ENCODE measurements at places on chromosomes 5 and 9.

DNA sequence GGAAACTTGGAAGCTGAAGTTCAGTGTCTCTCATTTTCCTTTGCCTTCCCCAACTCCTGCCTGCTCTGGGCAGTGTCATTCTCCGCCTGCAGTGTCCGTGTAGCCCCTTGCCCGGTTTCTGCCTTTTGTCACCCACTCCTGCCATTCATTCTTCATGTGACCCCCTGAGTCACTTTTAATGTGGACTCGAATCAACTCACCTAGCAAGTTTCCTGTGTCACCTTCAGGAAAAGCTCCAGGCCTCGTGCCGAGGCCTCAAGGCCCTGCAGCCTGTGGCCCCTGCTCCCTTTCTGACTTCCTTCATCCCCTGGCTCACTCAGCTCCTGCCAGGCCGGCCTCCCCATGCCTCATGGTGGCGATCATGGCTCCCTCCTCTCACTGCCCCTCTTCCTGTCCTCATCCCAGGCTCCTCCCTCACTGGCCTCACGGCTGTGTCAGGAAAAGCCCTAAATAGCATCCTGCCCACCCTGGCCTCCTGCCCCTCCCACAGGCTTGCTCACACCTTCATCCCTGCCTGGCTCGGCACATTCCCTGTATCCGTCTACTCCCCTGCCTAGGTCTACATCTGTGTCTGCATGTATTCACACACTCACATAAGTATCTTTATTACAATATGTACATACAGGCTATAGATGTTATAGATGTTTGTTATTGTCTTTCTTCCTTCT, 294.9 kb downstream of the MED10 start:
- DNase-seq = no peak

- no peak for DNase-seq
Measured at GRCh38 chr9:80522465-80522864, 950.7 kb downstream of the TLE4 start.

GRCh38 chr9:87618931-87619330, 107.0 kb upstream of the CTSL start:
- no peak for DNase-seq

DNA sequence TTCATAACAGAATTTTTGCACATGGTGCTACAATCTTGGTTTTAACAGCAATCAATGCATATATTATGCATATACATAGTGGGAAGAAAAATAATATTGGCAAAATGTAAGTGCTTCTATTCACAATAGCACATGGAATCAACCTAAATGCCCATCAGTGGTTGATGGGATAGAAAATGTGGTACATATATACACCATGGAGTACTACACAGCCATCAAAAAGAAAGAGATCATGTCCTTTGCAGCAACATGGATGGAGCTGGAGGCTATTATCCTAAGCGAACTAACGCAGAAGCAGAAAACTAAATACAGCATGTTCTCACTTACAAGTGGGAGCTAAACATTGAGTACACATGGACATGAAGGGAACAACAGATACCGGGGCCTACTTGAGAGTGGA, 37.2 kb upstream of the TLX3 start:
- DNase-seq = no peak

- peak; percentile 75 for DNase-seq
Measured at GRCh38 chr5:82074950-82075349, 103.1 kb downstream of the ATG10 start.

GRCh38 chr9:122342323-122343050, 28.3 kb upstream of the PTGS1 start:
- DNase-seq = no peak

DNA sequence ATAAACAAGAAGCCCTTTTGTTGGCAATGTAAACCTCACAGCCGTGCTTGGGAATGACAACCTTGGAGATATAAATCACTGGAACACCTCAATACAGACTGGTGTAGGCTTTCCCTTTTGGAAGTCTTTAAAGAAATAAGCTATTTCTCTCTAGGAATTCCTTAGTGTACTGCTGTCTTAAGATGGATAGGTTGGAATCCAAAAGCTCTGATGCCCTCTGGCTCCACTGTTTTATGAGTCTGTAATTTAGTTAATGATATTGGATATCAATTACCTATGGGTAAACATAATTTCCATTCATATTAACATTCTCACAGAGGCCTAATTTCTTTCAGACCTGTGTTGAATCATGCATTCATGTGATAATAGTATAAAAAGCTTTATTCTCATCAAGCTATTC, 435.9 kb upstream of the MPDZ start:
- DNase-seq = no peak

DNA sequence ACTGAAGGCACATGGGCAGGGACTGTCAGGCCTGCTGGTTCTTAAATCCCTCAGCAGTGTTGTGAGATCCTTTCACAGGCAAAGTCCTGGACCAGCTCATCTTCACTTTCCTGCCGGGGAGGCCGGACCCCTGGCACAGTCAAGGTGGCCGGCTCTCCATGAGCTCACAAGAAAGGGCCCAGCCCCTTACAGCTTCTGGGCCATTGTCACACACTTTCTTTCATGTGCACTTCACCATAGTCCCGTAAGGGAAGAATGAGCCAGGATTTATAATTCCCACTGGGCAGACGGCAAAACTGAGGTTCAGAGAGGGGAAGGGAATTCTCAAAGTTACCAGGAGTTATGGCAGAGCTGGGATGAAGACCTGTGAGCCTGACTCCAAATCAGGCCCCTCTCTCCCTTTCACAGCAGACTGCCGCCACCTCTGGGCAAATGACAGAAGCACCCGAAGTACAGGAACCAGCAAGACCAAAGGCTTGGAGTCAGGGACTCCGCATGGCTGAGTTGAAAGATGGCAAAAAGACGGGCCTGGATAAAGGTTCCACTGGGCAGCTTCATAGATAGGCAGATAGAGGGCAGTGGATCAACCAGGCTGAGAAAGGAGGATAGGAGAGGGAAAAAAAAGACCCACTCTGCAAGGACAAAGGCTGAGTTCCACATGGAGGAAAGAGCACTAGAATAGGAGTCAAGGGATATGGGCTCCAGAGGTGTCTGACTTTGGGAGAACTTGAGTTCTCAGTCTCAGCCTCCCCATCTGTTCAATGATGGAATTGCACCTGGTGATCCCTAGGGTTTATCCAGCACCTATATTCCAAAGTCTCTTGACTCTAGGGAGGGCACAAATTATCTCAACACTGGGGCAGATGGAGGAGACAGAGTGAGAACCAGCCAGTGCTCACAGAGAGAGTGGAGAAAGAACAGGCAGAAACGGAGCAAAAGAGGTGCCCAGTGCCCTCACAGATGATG, 128.7 kb downstream of the PAX5 start:
- no peak for DNase-seq

- no peak for DNase-seq
Measured at GRCh38 chr5:80930940-80931339, 29.2 kb upstream of the RASGRF2 start.

- no peak for DNase-seq
Measured at GRCh38 chr9:81473708-81474107, 215.6 kb downstream of the TLE1 start.

GRCh38 chr9:20781092-20781491, 97.0 kb downstream of the FOCAD start:
- DNase-seq = no peak

- DNase-seq = no peak
Measured at GRCh38 chr5:121726991-121727390, 124.7 kb upstream of the FTMT start.

DNA sequence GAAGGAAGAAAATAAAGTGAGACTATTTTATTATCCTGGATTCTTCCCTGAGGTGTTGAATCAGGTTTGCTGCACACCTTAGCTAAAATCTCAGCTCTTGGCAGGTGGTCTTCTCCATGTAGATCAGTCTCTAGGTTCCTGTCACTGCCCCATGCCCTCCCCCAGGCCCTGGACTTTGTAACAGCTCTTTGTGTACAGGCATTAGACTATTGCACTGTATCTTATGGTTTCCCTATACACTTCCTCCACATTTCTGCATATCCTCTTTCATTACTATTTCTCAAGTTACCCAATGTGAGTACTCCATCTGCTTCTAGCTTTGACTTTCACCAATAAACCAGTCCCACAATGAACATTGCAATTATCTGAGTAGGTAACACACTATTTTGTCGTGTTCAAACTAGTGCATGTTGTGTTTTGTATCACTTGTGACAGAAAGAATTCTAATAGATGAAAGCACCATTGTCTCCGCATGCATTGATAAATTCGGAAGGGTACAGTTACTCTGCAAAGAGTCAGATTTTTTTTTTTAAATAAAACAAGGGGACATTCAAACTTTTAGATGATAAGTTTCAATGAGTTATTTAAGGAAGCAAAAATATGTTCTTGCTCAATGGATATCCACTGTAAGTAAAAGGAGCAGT, 1348.7 kb upstream of the C9orf72 start:
- DNase-seq = no peak

- peak; percentile 97 for DNase-seq
Measured at GRCh38 chr5:7208938-7209337, 187.0 kb upstream of the ADCY2 start.

DNA sequence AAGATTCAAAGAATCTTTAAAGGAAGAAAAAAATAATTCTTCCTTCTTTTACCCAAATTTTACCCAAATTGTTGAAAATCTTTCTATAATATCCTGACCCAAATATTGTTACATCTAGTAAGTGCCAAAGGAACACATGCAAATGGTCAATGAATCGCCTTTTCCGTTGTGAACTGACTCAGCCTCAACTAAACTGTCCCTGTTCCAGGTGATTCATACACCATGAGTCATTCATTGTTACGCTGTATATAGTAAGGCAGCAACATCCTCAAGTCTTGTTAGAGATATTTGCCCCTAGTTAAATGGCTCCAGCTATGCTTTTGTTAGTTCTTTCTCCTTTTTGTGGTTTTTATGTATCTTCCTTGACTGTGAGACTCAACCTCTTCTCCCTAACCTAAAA, 9.7 kb downstream of the PTGER4 start:
- DNase-seq = no peak

DNA sequence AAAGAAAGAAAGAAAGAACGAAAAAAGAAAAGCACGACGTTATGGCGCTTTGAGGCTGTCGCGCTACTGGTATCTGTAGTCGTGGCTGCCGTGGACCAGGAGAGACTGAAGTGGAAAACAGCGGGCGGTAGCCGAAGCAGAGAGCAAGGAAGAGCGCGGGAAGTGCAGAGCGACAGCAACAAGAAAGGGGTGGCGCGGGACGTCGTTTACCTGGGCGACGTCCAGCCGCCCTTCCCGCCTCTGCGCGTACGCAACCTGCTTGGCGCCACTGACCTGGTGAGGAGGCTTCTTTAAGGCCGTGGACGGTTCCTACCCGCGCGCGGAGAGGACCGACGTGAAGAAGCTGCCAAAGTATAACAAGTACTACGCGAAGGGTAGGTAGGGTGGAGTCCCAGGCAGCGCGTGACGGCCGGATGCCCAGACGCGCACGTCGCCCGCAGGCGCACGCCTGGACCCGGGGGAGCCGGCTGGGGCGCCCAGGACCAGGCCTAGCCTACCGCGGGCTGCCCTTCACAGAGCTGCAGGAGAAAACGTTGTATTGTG, 15.4 kb downstream of the CCL28 start:
- DNase-seq = peak; percentile 37

GRCh38 chr5:180204276-180204819, 4.7 kb downstream of the RASGEF1C start:
- DNase-seq = no peak

DNA sequence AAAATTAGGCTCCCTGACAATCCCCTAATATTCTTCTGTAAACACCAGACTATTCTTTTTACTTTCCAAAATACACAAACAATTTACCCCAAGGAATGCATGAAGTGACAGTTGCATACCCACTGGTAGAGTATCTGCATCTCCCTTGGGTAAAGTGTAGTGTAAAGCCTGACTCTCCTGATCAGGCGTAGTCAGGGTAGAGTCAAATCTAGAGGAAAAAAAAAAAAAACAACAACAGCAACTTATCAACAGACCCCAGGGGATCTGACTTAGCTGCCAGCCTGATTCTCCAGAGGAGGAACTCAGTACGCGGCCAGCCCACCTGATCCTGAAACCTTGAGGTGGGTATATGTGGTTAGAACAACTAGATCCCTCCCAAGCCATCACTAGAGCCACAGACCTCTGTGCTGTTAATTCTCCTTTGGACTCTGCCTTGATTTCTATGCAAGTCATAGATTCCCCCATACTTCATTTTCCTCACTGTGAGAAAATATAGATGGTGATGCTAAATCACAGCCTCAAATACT, 61.0 kb downstream of the ZNF608 start:
- DNase-seq = no peak

- no peak for DNase-seq
Measured at GRCh38 chr9:89109666-89110065, 69.0 kb downstream of the SHC3 start.

DNA sequence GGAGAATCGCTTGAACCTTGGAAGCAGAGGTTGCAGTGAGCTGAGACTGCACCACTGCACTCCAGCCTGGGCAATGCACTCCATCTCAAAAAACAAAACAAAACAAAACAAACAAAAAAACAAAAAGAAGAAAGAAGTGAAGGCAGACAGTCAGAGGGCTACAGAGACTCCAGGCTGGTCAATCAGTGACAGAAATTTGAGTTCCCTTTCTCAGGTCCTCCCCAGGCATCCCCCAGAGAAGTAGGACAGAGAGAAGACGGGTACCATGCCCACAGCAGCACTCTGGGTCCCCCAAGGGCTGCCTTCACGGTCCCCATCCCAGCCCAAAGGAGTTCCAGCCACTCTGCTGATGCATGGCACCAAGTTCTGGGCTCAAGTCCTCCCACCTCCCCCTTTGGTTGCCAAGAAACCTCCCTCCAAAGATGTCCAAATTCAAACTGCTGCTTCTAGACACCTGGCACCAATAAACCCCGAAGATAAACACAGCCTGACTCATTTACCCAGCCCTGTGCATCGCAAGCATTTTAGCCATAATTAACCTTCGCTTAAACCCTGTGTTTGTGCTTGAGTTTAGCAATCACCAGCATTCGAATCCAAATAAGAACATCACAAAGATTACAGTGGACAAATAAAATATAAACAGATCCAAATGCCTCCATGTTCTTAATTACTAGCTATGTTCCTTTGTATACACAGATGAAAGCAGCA, 24.0 kb downstream of the SEMA4D start:
- no peak for DNase-seq

GRCh38 chr5:9105851-9106250, 440.0 kb downstream of the SEMA5A start:
- no peak for DNase-seq

DNA sequence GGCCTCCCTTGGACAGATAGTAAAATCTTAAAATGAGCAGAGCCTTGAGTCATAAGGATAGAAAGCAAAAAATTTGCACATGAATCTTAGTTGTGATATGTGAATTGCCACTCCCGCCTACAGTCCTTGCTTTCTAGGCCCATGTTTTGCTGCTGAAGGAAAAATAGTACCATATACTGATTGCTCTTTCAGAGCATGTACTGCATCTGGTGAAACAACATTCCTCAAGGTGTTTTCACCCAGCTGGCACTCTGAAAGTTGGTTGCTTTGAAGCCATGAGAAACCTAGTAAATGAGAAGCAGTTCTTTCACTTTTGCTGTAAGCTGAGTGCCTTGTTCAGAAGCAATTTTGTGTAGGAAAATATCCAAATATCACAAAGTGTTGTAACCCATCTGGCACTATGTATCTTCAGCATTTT, 10.3 kb downstream of the CDC37L1 start:
- no peak for DNase-seq
